Stimulated activated CD4-positive, alpha-beta T cell treated with anti-CD3 and anti-CD28 coated beads, Interleukin-15, amount 100 ng/mL, for 1 hour (primary cell): ENCODE measurements at places on chromosomes 2 and 18.
A peak's percentile ranks its signal among the peaks of the same experiment; 100 is the strongest.

- DNase-seq, result no peak
Observed at GRCh38 chr2:24626131-24626530, 135.1 kb downstream of the NCOA1 start.

- DNase-seq, result no peak
Observed at GRCh38 chr2:105822186-105822585, 77.5 kb downstream of the NCK2 start.

DNA sequence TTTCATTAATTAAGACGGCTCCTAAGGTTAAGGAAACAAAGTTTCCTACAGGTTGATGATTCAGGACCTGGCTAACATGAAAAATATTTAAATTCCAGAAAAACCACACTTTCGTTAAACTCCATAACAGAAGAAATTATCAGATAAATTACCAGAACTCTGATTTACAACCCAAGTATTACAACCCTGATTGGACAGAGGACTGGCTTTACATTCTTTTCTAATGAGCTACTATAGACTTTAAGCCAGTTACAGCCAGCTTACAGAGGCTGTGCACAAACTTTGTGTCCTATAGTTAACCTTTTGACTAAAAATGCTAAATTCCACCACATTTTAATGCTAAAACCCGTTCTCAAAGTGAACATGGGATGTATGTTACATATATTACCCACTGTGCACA is 458.6 kb downstream of the KCNJ3 start:
- DNase-seq, result no peak

GRCh38 chr2:136235546-136235945 is 117.6 kb upstream of the CXCR4 start:
- no peak for DNase-seq

DNA sequence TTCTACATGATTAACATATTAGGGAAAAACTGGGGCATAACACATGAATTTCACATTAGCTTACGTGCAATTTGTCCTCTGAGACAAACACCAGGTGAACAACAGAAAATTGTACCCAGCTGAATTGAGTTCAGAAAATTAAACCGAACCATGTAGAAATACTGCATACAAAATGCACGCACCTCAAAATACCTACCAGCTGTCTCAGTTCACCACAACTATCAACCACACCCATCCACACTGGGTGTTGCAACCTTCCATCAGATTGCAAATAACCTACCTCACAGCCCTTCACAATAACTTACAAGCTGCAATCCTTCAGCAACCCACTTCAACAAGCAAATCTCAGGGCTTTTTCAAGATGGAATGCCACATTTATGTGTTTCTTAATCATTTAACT is 55.9 kb downstream of the UNC50 start:
- no peak for DNase-seq

DNA sequence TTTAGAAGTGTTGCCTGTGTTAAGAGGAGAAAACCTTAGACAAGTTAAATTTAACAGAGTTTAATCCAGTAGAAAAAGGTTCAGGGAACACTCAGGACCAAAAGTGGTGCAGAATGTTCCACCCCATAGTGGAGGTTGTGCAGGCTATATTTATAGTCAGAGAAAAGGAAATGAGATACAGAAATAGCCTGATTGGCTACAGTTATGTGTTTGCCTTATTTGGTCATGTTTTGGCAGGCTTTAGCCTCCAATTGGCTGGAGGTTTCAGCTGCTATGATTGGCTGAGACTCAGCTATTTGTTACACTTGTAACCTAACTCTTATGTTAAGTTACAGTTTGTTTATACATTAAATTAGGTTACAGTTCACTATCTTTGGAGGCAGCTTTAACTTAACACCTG is 4.2 kb downstream of the STAMBP start:
- DNase-seq, result no peak

DNA sequence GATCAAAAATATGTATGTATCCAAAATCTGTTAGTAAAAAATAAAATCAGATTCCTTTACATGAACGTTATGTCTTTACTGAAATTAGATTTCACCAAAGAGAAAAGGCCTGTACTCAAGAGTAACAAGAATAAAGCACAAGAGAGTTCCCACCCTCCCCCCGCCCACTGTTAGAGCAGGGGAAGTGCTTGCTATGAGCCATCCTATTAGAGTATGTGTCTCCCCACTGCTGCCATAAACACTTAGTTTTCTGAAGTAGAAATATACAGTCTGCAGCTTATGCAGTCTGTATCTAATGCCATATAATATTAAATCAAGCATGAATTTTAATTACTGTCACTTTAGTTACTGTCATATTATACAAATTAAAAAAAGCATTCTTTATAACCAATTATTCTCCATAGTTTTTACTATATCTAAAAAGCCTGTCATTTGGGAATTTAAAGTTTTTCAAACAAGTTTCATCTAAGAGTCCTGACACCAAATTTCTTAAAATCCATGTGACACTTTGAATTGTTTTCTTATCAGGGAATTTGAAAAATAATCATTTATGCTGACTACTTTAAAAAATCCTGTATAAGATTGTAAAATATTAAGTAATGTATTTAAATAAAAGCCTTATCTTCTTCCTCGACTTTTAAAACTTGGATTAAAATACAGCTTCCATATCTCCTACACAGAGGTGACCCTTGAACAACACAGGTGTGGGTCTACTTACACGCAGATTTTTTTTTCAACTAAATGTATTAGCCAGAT is 51.8 kb upstream of the GPR75 start:
- DNase-seq, result no peak

DNA sequence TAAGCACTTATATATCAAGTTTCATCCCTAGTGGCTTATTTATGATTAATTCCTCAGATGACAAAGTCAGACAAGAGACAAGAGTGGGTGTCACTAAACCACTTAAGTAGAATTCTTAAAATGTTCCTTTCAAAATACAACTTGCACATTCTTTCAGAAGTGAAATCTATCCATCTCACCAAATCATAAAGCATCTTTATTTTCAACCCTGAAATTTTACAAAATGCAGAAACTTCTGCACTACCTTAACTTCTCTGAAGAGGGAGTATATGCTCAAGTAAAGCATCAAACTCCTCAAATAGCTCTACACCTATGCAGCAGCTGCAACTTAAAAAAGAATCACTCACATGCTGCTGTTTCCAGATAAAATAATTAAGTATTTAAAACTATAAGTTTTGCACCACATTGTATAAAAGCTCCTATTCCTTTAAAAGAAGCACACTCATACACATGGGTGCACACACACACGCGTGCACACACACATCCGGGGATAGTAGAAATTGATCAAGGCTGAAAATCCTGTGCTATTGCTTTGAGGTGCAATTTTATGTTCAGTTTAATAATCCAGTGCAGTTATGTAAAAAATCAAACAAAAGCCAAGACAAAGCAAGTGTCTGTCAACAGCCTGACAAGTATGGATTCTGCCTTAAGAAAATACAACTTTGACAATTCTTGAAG is 244.5 kb downstream of the TCF4 start:
- DNase-seq, result no peak

DNA sequence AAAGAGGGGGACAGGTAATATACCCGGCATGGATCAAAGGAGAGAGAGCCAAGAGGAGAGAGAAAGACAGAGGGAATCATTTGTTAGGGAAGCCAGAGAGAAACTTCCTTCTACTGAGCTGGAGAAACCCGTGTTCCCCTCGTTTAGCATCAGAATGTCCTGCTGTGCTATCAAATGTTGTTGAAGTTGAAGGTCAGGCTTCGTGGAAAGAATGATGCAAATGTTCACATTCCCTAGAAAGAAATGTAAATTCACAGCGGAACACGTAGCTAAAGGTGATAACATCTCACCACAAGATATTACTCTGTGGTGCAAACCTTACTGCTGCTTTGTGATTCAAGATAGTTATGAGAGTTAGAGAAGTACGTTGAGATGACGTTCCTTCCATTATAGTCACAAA is 258.1 kb downstream of the LNPK start:
- DNase-seq, result no peak

GRCh38 chr2:35821675-35822074 is 533.9 kb upstream of the CRIM1 start:
- DNase-seq, result no peak

DNA sequence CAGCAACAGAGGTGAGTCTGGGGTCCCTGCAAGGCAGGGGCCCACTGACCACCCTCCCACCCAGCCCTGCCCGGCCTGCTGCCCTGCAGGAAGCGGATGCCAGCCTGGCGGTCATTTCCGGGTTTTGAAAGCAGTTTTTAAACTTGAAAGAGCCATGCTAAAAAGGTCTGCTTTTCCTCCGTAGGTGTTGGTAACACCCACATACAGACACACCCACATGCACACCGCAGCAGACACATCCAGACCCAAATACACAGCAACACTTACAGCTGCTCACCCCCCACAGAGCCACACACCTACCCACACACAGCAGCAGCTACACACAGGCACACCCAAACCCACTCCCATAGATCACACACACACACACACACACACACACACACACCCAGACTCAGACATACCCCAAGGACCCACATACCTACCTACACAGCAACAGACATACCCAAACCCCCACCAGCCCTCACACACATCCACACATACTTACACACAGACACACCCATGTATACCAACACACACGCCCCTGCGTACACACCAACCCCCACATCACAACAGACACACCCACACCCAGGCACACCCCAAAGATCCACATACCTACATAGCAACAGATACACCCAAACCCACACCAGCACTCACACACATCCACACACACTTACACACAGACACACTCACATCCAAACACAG is 7.6 kb downstream of the ZFP36L2 start:
- no peak for DNase-seq

DNA sequence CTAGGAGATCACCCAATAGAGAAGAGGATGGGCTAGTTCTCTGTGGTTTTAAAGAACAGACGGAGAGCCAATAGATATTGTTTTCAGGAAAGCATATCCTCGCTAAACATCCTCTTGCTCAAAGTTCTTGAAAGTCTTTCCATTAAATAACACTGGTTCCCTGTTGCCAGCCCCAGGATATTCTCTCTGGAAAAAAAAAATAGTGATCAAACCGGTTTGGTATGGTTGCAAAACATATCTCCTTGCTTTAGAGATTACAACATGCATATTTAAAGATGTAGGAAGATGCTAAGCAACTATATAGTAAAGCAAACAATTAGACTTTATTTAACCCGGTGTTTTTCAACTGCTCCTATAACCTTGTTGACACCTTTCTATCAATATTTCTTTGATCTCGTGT is 211.4 kb downstream of the CMPK2 start:
- no peak for DNase-seq

DNA sequence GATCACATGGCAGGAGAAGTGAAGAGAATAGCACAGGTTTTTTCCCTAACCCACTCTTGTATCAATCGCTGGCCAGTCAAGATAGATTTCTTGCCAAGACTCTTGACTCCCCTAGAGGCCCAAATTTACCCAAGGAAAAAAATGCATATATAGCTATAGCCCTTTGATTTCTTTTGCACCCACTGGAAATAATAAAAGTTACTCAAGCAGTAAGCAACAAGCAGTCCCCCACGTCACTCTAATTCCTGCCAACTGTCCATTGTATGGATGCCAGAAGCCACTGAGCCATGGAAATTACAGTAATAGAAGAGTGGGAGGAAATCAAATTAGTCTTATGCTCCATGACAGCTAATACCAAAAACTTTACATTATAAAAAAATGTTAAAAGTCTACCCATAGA is 125.3 kb upstream of the SLC39A10 start:
- no peak for DNase-seq

DNA sequence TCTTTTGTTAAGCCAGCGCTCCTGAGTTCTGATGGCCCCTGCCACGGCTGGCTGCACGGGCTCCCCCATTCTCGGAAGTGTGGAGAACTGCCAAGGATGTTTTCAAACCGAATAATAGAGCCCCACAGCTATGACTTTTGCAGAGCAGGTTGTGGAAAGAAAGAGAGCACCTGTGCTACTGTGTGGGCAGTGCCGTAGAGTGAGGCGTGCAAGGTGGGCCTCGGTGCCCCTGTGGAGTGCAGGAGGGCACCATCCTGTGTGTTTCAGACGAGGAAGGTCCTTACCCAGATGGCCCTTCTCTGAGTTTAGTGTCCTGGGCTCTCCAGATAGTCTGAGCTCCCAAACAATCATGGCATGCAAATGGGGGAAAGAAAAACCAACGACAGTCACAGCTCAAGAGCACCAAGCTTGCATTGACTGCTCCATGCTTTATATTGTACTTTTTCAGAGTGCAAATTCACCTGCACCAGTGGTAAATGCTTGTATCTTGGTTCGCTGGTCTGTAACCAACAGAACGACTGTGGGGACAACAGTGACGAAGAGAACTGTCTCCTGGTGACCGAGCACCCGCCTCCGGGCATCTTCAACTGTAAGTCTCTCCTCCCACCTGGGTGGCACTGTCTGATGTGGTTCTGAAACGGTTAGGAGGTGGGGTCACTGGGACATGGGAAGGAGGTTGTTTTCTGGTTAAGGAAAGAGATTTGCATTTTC is 219.4 kb downstream of the LDLRAD4 start:
- DNase-seq, result peak; percentile 25

GRCh38 chr2:232486558-232487384 is 863 bp downstream of the ECEL1 start:
- DNase-seq, result no peak

- no peak for DNase-seq
Observed at GRCh38 chr2:23566241-23567142, 181.5 kb downstream of the KLHL29 start.

- DNase-seq, result no peak
Observed at GRCh38 chr2:124834331-124834730, 809.2 kb downstream of the CNTNAP5 start.

DNA sequence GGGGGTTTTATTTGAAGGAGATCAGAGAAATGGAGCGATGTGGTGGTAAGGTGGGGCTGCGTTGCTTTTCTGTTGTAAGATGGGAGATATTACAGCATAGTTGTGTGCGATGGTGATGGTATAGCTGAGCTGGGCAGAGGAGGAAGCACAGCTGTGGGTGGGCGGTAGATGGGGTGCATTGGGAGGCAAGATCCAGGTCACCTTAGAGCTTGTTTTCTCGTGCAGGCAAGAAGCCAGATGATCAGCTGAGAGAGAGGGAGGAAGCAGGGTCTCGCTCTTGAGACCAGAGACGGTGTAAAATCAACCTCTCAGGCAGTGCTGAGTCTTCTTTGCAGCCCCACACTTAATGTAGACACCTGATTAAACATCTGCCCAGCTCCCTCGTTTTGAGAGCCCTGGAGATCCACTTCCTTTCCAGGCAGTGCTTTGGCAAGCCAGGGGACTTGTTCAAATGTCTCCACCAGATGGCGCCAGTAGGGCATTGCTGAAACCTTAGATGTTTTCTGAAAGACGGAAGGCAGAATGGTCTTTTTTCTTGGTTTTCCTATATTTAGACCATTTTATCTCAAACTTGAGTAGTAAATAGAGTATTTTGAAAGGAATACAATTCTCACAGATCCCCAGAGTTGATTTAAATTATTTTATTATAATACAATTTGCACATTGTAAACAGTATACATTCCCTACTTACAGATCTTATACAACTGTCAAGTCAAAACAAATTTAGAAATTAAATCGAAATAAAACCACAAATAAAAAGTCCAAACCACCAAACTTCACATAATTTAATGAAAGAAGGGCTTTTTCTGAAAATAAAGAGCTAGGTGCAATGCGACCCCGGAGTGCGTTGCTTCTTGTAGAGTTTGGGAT is 21.1 kb upstream of the LYPD6B start:
- peak; percentile 24 for DNase-seq
